ENCODE measurements at places on chromosomes 7 and 10. TPM values are rescaled to one million over a fixed set of nuclear protein-coding genes. Genes with fewer than 3 reads are reported as not detected.

The AP1S1 gene
- 101 TPM for total RNA-seq

The CPXM2 gene
- 8.2 TPM for total RNA-seq

GRCh38 chr10:80414142-80414895 lies 6.0 kb downstream of the PRXL2A start:
- H3K27ac ChIP-seq = peak overlapping the region; percentile 67
- H3K36me3 ChIP-seq = peaks cover 5% of the 10 kb centered on the region
- H3K4me3 ChIP-seq = no peak overlapping the region

- H3K36me3 ChIP-seq = no peaks in the 10 kb centered on the region
- peaks cover 8% of the 10 kb centered on the region for H3K4me1 ChIP-seq
- H3K27me3 ChIP-seq = no peaks in the 10 kb centered on the region
- no peak overlapping the region for H3K27ac ChIP-seq
- no peak for DNase-seq
- no peak overlapping the region for H3K4me3 ChIP-seq
These were observed 18.8 kb upstream of the SLC35G1 start for GRCh38 chr10:93875032-93875358.

DNA sequence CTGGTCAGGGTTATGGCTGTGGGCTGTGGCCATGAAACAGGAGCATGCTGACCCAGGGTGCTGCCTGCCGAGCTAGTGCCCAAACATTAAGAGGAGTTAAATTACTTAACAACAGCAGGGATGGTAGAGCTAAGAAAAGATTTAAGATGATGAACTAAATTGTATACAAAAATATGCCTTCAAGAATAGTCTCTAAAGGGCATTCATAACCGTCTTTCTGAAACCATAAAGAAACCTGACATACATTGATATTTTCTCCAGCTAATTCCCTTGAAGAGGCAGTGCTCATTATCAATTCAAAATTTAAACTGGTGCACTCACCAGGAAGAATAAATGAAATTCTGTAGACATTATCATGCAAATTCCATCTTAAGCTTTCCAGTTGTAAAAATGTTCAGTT lies 265.8 kb upstream of the TAC1 start:
- no peaks in the 10 kb centered on the region for H3K36me3 ChIP-seq
- H3K4me1 ChIP-seq = no peaks in the 10 kb centered on the region
- H3K4me3 ChIP-seq = no peak overlapping the region
- H3K27me3 ChIP-seq = no peaks in the 10 kb centered on the region
- no peak overlapping the region for H3K27ac ChIP-seq

GRCh38 chr7:124101173-124101768 lies 68.4 kb upstream of the TMEM229A start:
- H3K4me1 ChIP-seq = no peaks in the 10 kb centered on the region
- H3K27ac ChIP-seq = no peak overlapping the region
- H3K4me3 ChIP-seq = no peak overlapping the region
- no peak for DNase-seq
- H3K27me3 ChIP-seq = no peaks in the 10 kb centered on the region
- H3K36me3 ChIP-seq = no peaks in the 10 kb centered on the region

DNA sequence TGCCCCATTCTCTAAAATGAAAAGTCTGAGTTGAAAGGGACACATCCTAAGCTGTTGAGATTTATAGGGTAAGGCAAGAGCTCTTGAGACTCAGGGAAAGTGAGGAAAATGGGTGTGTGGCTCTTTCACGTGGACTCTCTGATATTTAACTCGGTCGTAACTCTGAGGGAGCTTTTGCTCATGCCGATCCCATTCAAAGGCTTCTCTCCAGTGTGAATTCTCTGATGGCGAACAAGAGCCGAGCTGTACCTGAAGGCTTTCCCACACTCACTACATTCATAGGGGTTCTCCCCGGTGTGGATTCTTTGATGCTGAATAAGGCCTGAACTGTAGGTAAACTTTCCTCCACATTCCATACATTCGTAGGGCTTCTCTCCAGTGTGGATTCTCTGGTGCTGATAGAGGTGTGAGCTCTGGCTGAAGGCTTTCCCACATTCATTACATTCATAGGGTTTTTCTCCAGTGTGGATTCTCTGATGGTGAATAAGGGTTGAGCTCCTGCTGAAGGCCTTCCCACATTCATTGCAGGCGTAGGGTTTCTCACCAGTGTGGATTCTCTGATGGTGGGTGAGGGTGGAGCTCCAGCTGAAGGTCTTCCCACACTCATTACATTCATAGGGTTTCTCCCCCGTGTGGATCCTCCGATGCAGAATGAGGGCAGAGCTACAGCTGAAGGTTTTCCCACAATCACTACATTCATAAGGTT lies 10.4 kb downstream of the ZNF3 start:
- no peak overlapping the region for H3K4me3 ChIP-seq
- no peak for DNase-seq
- H3K4me1 ChIP-seq = no peaks in the 10 kb centered on the region
